CD4-positive, CD25-positive, alpha-beta regulatory T cell (primary cell): ENCODE measurements at places on chromosomes 5 and 9. TPM values are rescaled to one million over a fixed set of nuclear protein-coding genes. Genes with fewer than 3 reads are reported as not detected.

DNA sequence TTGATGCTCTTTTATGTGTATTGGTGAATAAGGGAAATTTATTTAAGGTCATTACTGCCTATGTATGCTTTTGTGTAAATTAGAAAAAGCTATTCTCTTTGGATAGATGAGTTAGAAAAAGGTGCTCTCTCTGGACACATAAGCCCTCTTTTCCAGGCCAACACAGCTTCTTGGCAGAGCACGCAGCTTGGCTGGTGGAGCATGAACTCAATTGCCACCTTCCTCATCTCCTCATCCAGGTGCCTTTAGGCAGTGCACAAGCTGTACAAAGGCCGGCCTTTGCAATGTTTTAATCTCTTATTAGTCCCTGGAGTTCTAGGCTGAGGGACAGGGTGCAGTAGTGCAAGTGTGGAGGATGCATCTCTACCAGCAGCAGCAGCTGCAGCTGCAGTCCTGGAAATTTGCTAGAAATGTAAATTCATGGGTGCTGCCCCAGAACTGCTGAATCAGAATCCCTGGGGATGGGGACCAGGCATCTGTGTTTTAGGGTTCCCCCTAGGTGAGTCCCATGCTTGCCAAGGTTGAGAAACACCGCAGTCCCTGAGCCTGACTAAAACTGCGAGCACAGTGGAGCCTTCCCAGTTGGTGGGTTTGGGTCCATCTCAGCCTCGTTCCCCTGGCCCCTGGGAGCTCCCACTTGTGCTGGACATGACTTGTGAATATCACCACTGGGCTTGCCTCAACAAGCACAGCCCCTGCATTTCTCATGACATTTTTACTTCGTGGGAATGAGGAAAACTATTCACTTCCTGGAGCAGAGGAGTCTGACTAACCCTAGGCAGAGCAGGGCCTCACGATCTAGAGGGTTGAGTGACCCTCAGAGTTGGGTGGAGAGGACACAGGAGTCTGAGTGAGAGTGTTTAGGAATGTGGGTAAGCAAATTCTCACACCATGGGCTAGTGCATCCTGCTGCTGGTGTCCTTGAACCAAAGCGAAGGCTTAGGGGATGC is 272.3 kb downstream of the ZSWIM6 start:
- DNase-seq: no peak
- H3K27ac ChIP-seq: no peak overlapping the region
- H3K4me1 ChIP-seq: no peaks in the 10 kb centered on the region
- no peaks in the 10 kb centered on the region for H3K27me3 ChIP-seq

GRCh38 chr5:179114756-179115155 is 54.6 kb downstream of the ZNF354C start:
- H3K36me3 ChIP-seq: no peaks in the 10 kb centered on the region
- H3K27me3 ChIP-seq: no peaks in the 10 kb centered on the region
- H3K4me3 ChIP-seq: no peak overlapping the region

GRCh38 chr9:86549401-86549811 is 195.2 kb upstream of the TUT7 start:
- no peaks in the 10 kb centered on the region for H3K36me3 ChIP-seq
- DNase-seq: no peak
- no peak overlapping the region for H3K4me3 ChIP-seq
- H3K4me1 ChIP-seq: no peaks in the 10 kb centered on the region
- H3K27ac ChIP-seq: no peak overlapping the region
- no peaks in the 10 kb centered on the region for H3K27me3 ChIP-seq

GRCh38 chr9:89576404-89576839 is 28.4 kb upstream of the GADD45G start:
- H3K27me3 ChIP-seq: peaks cover 45% of the 10 kb centered on the region
- H3K4me1 ChIP-seq: no peaks in the 10 kb centered on the region
- H3K4me3 ChIP-seq: no peak overlapping the region
- no peaks in the 10 kb centered on the region for H3K36me3 ChIP-seq
- peak; percentile 32 for DNase-seq
- no peak overlapping the region for H3K27ac ChIP-seq

DNA sequence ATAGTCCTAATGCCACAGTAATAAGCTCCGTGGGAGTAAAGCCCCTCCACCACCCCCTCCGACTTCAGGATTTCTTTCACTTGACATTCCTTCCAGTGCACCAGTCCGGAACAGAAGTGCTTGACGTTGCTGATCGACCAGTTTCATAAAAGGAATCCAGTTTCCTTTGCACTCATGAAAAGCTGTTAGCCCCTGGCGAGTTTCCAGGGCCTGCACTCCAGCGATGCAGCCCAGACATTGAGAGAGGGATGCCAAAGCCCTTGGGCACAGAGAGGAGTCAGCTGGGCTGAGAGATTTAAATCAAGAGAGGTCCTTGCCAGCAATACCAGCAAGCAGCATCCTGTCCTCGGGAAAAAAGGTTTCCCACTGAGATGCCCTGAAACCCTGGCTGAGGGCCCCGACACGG is 170.1 kb downstream of the GABBR2 start:
- DNase-seq: no peak
- H3K27ac ChIP-seq: no peak overlapping the region
- H3K4me3 ChIP-seq: no peak overlapping the region
- no peaks in the 10 kb centered on the region for H3K36me3 ChIP-seq
- no peaks in the 10 kb centered on the region for H3K27me3 ChIP-seq

- H3K36me3 ChIP-seq: no peaks in the 10 kb centered on the region
- no peak overlapping the region for H3K4me3 ChIP-seq
- H3K27me3 ChIP-seq: no peaks in the 10 kb centered on the region
- peaks cover 13% of the 10 kb centered on the region for H3K4me1 ChIP-seq
- no peak overlapping the region for H3K27ac ChIP-seq
Observed at GRCh38 chr5:55919625-55920024, 68.5 kb downstream of the IL31RA start.

GRCh38 chr9:97386265-97386633 is 25.6 kb upstream of the TDRD7 start:
- no peaks in the 10 kb centered on the region for H3K36me3 ChIP-seq
- H3K4me1 ChIP-seq: no peaks in the 10 kb centered on the region
- no peak overlapping the region for H3K27ac ChIP-seq
- no peaks in the 10 kb centered on the region for H3K27me3 ChIP-seq
- no peak overlapping the region for H3K4me3 ChIP-seq

Gene TENT4A
- total RNA-seq: 66.5 TPM

Gene ADAMTS6
- 1.5 TPM for total RNA-seq

Gene ARID3C
- total RNA-seq: not detected

Gene ELOVL7
- 2.8 TPM for total RNA-seq
